GOT3 (cell line): ENCODE measurements at places on chromosomes 4 and X.
A peak's percentile ranks its signal among the peaks of the same experiment; 100 is the strongest.

DNA sequence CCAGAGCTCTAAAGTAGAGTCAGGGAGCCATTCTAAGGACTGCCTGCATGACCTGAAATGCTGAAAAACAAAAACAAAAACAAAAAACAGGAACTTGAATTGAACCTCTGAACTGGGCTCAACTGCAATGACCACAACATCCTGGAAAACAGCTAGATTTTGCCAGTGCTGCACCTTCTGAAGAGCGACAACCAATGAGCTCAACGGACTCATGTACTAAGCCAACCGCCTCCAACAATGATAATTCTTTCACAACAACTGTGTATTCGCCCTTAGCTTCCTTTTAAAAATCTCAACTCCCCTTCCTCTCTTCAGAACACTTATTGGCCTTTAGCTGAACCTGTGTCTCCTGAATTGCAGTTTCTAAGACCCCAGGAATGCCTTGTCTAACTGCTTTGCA lies 69.8 kb downstream of the HAUS3 start:
- no peak for DNase-seq

DNA sequence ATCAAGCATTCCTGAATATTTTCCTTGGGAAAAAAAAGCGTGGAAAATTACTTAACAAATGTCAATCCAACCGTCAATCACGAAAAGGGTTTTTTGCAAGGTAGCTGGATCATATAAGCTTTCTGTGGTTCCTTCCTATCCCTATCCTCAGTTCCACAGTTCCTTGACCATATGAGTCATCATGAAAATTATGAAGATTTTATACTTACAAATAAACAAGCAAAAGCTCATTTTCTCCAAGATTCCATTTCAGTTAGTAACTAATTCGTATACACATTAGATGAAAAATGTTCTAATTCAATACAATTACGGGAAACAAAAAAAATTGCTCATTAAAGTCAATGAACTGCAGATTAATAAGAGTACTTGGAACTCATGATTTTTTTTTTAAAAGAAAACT lies 228.8 kb downstream of the NSUN7 start:
- no peak for DNase-seq

DNA sequence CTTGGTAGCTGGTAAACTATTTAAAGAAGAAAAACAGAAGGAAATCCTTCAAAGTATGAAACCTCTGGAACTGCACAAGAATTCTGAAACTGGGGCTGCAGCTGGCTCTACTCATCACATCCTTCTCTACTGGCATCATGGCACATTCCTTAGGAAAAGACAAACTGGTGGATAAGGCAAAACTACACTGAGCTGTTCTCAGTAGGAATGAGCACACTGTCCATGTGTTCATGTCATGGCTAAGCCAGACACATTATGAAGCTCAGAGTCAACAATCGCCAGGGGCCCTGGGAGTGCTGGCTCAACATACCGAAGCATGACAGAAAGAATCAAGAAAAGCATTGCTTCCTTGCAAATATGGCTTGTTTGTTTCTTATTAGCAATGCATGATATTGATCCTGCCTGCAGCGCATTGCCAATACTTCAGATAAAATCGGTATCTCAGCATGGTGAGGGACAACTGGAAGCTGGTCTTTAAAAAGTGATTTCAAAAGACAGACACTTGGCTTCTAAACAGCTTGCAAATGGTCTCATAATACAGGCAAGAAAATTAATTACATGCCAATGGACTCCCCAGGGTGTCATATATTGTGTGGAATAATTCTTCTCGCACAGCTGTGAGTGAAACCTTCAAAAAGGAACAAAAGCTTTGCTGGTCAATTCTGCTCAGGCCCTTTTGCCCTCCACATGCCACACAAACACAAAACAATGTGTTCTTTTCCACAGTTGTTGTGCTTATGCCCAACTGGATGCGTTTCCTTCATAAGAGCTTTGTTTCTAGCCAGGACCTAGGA lies 300.2 kb upstream of the VCX start:
- DNase-seq: no peak

DNA sequence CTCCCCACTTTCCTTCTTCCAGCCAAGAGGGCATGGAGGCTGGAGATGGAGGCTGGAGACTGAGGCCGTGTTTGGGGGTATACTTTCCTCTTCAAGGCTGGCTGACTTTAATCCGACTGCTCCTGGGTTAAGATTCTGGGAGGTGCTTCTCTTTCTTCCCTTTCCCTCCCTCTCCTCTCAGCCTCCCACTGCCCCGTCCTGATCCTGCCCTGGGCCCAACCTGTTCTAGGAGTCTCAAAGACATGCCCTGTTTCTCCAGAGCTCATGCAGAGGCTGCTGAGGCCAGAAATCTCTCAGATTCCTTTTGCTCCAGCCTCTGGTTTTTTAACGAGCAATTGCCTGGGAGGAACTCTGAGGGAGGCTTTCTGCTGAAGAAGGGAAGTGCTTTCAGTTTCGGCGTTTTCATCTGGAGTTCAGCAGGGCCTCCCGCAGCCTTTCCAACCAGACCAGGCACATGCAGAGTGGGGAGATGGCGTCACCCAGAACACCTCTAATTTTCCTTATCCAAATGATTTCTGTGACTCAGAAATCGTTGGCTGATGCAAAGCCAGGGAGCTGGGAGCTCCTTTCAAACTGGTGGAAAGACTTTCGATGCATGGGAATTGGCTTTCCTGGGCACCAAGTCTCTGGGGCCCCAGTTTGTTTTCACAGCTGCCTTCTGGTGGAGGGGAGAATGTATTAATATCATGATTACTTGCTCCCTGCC lies 34.5 kb upstream of the FAM9C start:
- peak; percentile 82 for DNase-seq

GRCh38 chr4:112818594-112818965 lies 181.6 kb downstream of the LARP7 start:
- DNase-seq: no peak

DNA sequence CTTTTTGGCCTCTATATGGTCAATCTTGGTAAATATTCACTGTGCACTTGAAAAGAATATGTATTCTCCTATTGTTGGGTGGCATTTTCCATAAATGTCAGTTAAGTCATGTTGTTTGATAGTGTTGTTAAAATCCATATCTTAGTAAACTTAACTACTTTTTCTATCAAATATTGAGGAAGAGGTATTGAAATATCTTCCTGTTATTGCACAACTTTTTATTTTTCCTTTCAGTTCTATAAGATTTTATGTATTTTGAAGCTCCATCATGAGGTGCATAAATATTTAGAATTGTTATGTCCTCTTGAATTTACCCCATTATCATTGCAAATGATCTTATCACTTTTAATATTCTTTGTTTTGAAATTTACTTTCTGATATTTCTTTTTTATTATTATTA lies 3.4 kb downstream of the GK2 start:
- no peak for DNase-seq

DNA sequence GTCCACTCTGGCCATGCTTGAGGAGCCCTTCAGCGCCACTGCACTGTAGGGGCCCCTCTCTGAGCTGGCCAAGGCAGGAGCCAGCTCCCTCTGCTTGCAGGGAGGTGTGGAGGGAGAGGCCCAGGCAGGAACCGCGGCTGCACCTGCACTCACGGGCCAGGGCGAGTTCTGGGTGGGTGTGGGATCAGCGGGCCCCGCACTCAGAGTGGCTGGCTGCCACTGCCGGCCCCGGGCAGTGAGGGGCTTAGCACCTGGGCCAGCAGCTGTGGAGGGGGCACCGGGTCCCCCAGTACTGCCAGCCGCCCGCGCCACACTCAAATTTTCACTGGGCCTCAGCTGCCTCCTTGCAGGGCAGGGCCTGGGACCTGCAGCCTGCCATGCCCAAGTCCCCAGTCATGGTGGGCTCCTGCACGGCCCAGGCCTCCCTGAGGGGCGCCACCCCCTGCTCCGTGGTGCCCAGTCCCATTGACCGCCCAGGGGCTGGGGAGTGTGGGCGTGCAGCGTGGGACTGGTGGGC lies 347.2 kb upstream of the SPOCK3 start:
- no peak for DNase-seq

DNA sequence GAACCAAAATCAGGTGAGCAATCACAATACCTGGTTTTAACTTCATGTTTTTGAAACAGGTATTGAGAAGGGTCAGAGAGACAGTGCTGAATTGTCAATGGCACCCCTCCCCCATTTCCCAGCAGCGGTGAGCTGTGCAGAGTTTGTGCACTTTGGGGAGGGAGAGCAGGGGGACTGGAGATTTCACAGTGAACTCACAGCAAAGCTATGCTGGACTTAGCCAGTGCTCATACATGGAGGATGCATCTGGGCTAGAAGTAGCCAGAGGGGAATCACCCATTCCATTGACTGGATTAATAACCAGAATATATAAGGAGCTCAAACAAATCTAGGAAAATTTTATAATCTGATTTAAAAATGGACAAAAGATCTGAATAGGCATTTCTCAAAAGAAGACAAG lies 612.6 kb downstream of the STPG2 start:
- DNase-seq: no peak

DNA sequence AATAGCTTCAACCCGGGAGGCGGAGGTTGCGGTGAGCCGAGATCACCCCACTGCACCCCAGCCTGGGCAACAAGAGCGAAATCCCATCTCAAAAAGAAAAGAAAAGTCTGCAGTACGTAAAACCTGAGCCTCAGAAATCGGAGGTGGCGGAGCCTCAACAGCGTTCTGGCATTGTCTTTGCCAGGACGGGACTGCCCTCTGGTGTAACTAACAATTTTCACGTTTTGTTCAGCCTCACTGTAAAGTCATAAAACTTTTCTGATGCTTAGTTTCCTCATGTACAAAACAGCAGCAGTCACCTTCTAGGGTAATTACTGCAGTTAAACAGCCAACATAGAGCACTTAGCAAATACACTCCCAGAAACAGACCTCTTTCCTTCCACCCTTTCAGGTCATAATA lies 121.7 kb downstream of the RBM47 start:
- DNase-seq: no peak

DNA sequence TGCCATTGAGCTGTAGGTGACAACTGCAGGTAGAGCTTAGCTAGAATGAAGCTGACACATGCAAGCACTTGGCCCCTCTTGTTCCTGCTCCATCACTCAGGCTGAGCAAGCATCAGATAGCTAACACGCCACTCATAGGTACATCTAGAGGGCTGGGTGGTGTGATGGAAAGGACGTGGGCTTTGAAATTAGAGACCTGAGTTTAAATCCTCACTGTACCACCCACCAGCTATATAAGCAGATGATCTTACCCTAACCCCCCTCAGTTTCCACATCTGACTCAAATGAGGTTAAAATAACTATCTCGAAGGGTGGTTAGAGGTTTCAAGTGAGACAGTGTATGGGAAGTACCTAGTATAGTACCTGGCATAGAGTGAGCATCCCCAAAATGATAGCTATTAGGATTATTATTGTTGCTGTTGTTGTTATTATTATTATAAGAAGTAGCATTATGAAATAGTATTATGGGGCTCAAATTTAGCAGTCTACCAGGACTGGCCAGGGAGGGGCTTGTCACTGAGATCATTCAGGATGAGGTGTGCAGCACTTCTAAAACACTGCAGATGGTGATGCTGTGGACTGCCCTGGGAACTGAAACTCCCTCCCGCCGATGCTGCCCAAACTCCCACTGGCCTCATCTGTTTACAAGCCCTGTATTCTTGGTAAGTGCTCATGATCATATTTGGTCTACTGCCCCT lies 59.0 kb downstream of the REELD1 start:
- no peak for DNase-seq

GRCh38 chr4:145871209-145871608 lies 67.4 kb downstream of the ZNF827 start:
- DNase-seq: no peak

GRCh38 chrX:148457279-148457678 lies 43.1 kb upstream of the AFF2 start:
- DNase-seq: no peak

DNA sequence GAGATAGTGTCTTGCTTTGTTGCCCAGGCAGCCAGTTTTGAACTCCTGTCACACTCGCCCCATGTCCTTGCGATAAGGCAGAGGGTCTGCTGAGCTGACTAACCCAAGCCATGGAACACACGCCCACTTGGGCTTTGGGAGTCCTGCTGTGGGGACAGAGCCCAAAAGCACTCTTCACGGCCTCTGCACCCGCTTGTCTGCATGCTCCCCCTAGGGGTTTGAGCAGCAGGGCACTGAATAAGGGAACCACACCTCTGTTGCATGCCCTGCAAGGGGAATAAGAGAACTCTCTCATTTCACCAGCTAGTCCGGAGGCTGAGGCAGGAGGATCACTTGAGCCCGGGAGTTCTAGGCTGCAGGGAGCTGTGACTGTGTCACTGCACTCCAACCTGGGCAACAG lies 166.0 kb downstream of the STAG2 start:
- DNase-seq: no peak

- DNase-seq: no peak
Observed at GRCh38 chr4:122221322-122221721, 69.2 kb downstream of the BLTP1 start.

- no peak for DNase-seq
Observed at GRCh38 chr4:80307774-80308465, 27.6 kb upstream of the CFAP299 start.

- DNase-seq: no peak
Observed at GRCh38 chr4:71268166-71268565, 70.7 kb upstream of the SLC4A4 start.
